ENCODE measurements at places on chromosomes 3 and 15. TPM values are rescaled to one million over a fixed set of nuclear protein-coding genes. Genes with fewer than 3 reads are reported as not detected.

TUSC7 gene
- total RNA-seq: not detected

SPINT1 gene
- total RNA-seq: 0.26 TPM

FGD5 gene
- total RNA-seq: 11.7 TPM

KLF15 gene
- 2.2 TPM for total RNA-seq

DAZL gene
- total RNA-seq: not detected

ARGFX gene
- not detected for total RNA-seq

AGTR1 gene
- total RNA-seq: 0.43 TPM

ACVR2B gene
- total RNA-seq: 3.4 TPM

GOLGA6L22 gene
- total RNA-seq: not detected

EXD1 gene
- total RNA-seq: not detected

ABHD14A gene
- total RNA-seq: 12.1 TPM

Data from articular chondrocyte of knee joint (primary cell).